ENCODE measurements at places on chromosomes 4 and X.

DNA sequence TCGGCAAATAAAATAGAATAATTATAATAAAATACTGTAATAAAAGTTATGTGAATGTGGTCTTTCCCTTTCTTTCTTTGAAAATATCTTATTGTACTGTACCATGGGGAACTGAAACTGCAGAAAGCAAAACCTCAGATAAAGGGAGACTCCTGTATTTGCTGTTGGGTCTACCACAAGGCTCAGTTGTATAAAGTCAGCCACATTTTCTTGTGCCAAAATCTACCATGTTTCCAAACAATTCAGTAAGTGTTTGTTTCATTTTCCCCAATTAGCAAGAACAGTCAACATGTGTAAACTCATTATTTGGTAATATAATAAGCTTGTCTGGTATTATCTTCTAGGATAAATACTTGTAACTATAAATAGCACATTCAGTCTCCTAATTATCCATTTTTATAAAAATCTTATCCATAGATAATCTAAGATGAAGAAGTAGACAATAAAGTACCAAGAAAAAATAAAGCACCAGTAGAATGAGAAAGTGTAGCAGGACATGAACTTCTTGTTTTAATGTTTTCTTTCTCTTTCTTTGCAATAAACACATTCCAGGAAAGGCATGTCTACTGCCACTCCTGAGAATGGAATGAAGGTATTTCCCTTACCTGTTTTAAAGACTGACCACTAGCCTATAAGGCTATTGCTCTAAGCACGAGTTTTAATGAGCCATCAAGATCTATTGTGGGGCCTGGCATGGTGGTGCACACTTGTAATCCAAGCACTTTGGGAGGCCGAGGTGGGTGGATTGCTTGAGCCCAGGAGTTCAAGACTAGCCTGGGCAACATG, 15.0 kb upstream of the OTUD4 start:
- no peak for DNase-seq

DNA sequence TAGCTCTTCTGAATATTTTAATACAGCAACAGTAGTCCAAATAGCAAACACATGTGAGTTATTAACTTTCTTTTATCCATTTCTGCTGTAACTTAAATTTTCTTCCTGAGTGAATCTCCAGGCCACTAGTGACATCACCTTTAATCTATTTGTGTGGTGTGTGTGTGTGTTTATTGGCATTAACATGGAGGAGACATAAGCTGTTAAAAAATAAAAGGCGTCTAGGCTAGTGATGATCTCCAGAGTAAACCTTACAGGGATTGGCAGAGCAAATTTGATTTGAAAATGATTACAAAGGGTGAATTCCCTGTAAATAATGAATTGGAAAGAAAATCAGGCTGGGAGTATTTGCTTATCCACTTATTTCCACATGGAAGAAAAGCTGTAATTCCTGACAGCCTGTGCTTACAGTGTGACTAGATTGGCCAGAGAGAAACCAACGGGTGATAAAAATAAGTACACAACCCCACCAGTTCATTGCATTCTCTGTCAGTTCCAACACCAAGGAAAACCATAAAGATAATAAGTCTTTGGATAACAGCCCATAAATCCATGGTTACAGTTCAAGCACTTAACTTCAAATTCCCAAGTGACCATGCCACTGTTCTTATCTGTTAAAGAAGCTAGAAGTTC, 186.1 kb downstream of the ENOX2 start:
- no peak for DNase-seq

- peak; percentile 73 for DNase-seq
These were observed 34.9 kb downstream of the ELOVL6 start for GRCh38 chr4:110163327-110164069.

DNA sequence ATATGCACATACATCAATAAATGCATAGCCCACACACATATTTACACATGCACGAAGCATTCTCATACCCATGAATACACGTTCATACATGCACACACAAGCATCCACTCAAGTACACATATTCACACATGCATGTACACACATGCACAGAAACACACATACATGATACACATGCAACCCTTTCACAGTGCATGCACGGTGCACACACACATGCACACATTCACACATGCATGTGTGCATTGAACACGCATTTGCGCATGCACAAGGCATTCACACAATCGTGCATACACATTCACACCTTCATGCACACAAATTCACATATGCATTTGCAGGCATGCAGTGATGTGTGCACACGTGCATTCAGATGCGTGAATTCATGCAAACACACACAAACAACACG, 324.5 kb downstream of the DHRSX start:
- DNase-seq, result no peak

- DNase-seq, result no peak
These were observed 42.2 kb downstream of the NDNF start for GRCh38 chr4:121030131-121030530.

- no peak for DNase-seq
These were observed 10.3 kb downstream of the PAGE2 start for GRCh38 chrX:55099162-55099561.

DNA sequence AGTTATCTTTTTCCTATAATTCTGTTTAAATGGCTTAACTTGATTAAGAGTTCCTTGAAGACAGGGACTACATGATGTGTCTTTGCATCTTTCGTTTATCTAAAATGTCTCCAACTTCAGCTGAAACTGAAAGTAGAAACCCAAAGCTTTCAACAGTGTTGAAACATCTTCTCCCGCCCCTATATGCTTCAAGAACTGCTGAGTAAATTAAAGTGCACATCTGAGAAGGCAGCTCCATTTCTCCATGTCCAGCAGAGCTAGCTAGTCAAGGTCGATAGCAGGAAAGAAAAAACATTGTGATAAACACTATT, 185.7 kb upstream of the TBL1X start:
- DNase-seq, result no peak

DNA sequence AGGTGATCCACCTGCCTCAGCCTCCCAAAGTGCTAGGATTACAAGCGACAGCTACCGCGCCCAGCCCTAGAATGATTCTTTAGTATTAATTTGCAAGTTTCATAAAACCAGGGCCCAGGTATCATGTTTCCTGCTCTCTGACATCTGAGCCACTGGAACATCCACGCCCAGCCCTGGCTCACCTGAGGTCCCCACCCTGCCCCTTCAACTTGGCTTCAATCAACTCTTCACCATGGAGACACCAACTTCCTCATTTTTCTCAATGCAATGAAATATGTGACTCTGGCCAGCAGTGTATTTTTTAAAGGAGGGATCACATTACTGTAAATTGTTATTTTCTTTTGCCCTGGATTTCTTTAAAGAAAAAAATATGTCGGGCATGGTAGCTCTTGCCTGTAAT, 3.9 kb downstream of the PRSS12 start:
- DNase-seq, result no peak

- DNase-seq, result no peak
These were observed 155.0 kb upstream of the MAP3K15 start for GRCh38 chrX:19670321-19670750.

- no peak for DNase-seq
These were observed 49.5 kb upstream of the SETD7 start for GRCh38 chr4:139605516-139605915.

DNA sequence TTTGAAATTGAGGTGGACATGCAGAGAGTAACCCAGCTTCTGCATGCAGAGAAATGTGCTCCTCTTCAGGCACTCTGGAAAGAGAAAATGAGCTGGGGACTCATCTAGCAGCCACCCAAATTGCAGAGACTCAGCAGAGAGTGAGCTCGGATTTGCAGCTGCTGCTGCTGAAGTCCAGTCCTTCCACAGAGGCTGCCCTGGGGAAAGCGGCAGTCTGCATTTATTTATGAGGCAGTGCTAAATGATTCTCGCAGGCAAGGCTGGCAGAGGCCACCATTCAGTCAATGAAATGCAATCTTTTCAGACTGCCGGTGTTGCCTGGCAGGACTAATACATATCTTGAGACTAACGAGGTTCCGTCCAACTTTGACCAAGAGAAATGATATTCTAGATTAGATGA, 404.8 kb downstream of the NLGN4X start:
- DNase-seq, result no peak

GRCh38 chr4:185298728-185299430, 89.5 kb downstream of the SNX25 start:
- DNase-seq, result no peak

DNA sequence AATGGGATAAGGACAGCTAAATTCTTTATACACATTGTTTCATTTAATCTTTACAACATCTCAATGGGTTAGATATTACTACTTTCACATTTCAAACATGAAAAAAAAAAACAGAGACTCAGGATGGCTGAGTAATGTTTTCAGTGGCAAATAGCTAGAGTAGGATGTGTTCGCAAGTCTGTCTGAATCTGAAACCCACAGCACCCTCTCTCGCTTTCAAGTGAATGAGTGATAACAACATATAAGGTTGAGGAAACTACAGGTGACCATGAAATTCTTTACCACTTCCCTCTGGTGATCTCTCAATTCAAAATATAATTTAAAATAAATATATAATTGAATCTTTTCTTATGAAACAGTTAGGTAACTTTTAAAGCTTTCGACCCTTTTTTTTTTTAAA, 162.6 kb downstream of the PRR32 start:
- no peak for DNase-seq

DNA sequence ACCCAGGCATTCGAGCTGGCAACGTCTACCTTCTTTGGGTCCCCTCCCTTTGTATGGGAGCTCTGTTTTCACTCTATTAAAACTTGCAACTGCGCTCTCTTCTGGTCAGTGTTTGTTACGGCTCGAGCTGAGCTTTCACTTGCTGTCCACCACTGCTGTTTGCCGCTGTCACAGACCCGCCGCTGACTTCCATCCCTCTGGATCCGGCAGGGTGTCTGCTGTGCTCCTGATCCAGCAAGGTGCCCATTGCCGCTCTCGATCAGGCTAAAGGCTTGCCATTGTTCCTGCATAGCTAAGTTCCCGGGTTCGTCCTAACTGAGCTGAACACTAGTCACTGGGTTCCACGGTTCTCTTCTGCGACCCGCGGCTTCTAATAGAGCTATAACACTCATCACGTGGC, 183.5 kb upstream of the GALNTL6 start:
- no peak for DNase-seq

GRCh38 chr4:6362896-6363295, 93.2 kb downstream of the WFS1 start:
- DNase-seq, result no peak

Measured in HS-5 (cell line).